ENCODE measurements at places on chromosomes 6 and 20. TPM values are rescaled to one million over a fixed set of nuclear protein-coding genes. Genes with fewer than 3 reads are reported as not detected.

The ZNF311 gene
- 0.55 TPM for total RNA-seq

The SASH1 gene
- 0.47 TPM for total RNA-seq

The C4B gene
- 2.2 TPM for total RNA-seq

- DNase-seq, result no peak
- no peak overlapping the region for H3K4me3 ChIP-seq
- H3K27ac ChIP-seq, result no peak overlapping the region
- no peaks in the 10 kb centered on the region for H3K36me3 ChIP-seq
- no peaks in the 10 kb centered on the region for H3K4me1 ChIP-seq
- no peaks in the 10 kb centered on the region for H3K27me3 ChIP-seq
Observed at GRCh38 chr6:8513174-8513573, 77.8 kb upstream of the SLC35B3 start.

GRCh38 chr6:130931683-130932082, 104.5 kb downstream of the SMLR1 start:
- no peak overlapping the region for H3K4me3 ChIP-seq
- H3K27me3 ChIP-seq, result no peaks in the 10 kb centered on the region

GRCh38 chr20:41174373-41174772, 37.0 kb downstream of the PLCG1 start:
- H3K4me3 ChIP-seq, result no peak overlapping the region
- no peak for DNase-seq
- peak overlapping the region; percentile 67 for H3K27ac ChIP-seq
- no peaks in the 10 kb centered on the region for H3K27me3 ChIP-seq

DNA sequence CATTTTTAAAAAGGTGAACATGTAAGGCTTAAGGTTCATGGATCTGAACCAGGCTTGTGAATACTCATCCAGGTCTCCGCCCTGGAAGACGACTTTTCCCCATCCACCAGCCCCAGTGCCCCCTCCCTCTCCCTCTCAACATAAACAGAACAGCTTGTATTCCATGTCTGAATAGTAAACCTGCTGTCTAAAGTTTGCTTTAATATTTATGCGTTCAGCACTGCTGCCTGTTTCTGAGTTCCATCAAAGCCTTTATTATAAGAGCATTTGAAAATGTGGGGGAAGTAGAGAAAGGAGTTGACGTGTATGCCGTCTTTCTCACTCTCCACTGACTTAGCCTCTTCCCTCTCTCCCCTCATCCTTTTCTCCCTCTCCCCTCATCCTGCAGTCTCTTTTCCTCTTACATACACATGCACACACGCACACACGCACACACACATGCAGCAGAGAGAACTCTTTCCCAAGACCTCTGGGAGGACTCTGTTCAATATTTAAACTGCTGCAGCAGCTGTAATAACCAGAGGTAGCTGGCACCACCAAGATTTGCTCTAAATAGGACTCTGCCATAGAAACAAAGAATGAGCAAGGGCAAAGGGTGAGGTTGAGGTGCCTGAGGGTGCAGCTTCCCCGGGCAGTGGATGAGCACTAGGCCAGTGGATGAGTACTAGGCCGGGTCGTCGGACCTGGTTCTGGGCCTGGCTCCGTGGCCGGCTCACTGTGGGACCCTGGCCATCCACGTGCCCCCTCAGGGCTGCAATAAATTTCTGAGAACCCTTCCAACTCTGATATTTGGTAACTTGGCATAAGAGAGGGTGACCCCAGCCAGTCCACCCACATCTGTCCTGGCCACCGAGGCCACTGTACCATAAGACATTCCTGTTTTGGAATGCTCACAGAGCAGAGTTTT, 35.4 kb upstream of the VSTM2L start:
- H3K36me3 ChIP-seq, result peaks cover 6% of the 10 kb centered on the region
- H3K4me3 ChIP-seq, result no peak overlapping the region
- no peak for DNase-seq
- H3K27me3 ChIP-seq, result no peaks in the 10 kb centered on the region

DNA sequence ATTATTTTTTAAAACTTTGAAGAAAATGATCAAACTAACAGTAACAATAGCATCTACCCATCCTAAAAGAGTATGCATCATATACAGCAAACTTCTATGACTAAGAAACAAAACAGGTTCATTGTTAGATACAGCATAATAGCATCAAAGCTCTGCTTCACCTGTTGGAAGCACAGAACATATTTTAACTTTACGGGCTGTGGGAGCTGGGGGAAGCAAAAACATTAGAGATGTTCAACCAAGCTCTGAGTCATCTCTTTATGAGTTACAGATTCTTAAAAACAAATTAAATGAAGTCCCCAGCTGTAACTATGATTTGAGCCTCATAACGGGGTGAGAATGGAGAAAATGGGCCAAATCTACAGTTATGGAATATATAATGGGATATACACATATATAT, 63.4 kb downstream of the SYNE1 start:
- no peaks in the 10 kb centered on the region for H3K36me3 ChIP-seq
- no peak overlapping the region for H3K4me3 ChIP-seq
- H3K4me1 ChIP-seq, result no peaks in the 10 kb centered on the region
- H3K27me3 ChIP-seq, result no peaks in the 10 kb centered on the region
